Stomach (tissue), 19 donors: ENCODE measurements at places on chromosomes 12 and 14.
A peak's percentile ranks its signal among the peaks of the same experiment; 100 is the strongest.

- DNase-seq, result no peak
These were observed 88.0 kb downstream of the EPS8 start for GRCh38 chr12:15701206-15701605.

GRCh38 chr14:34671716-34672115 is 41.8 kb upstream of the SNX6 start:
- DNase-seq, result no peak

DNA sequence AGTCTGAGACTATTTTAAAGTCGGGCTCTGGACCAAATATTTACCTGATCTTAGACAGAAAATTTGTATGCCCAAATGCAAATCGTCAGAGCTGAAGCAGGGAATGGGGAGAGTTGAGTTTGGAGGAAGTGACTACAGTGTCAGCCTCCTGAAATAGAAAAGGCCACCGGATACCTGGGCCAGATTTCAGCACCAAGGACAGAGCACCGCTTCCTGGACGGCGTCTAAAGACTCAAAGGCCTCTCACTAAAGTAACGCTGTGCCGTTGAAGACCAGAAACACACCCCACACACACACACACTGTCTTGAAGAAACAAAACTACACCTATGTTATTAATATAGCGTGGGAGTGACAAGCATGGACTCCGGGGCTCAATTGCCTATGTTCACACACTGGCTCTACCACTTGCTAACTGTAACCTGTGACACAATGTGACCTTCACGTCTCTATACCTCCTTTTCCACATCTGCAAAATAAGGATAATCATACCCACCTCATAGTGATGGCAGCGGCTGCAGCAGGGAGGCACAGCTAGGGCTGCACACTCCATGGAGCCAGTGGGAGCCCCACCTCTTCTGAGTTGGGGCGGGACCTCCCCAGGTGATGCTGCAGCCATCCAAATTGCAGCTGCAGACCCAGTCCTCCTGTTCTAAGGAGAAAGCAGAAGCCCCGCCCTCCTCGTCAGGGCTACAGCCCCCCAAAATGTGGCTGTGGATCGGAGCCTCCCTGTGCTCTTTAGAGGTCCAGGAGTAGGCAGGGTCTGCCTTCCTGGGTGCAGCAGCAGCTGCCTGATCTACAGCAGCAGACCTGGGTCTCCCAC is 35.6 kb downstream of the KRT76 start:
- DNase-seq, result peak; percentile 47

DNA sequence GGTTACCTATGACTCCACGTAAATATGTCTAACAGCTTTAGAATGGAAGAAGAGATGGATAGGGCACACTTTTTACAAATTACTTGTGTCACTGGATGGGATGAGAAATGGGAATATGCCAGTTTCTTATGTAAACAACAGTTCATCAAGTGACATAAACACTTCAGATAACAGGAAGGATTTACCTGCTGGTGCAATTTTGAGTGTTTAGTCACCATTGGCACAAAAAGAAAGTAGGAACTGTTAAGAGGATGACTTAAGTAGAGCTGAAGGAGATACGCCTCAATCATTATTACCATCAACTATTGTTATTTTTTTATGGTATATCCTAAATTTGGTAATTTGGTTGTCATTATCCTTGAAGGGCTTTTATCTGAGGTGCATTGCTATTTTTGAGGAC is 83.2 kb downstream of the RMST start:
- DNase-seq, result no peak

DNA sequence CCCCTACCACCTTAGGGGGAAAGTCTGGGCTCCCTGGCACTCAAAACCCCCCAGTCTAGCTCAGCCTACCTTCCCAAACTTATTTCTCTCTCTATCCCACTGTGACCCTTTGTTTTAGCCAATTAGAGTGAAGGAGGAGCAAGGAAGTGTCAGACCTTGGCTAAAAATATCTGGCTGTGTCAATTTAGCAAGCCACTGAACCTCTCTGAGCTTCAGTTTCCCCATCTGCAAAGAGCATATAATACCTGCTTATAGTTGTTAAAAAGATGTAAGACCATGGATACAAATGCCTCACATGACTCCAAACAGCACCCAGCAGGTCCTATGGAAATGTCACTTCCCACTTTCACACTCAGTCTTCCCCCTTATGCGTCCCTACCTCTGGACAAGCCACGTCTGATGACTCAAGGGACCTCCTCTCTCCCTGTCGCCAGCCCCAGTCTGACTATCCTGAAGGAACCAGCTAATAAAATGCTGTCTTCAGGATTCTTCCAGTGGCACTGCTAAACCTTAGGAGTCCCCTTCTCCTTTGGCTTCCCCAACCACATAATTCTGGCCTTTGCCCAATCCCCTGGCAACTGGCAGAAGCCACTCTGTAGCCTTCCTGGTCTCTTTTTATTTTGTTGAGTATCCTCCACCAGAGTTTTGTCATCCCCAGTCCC is 19.3 kb downstream of the FOXN3 start:
- no peak for DNase-seq

- DNase-seq, result no peak
These were observed 52.6 kb downstream of the SEC23A start for GRCh38 chr14:39050389-39050788.

- DNase-seq, result no peak
These were observed 76.0 kb downstream of the CHGA start for GRCh38 chr14:92998946-92999345.

DNA sequence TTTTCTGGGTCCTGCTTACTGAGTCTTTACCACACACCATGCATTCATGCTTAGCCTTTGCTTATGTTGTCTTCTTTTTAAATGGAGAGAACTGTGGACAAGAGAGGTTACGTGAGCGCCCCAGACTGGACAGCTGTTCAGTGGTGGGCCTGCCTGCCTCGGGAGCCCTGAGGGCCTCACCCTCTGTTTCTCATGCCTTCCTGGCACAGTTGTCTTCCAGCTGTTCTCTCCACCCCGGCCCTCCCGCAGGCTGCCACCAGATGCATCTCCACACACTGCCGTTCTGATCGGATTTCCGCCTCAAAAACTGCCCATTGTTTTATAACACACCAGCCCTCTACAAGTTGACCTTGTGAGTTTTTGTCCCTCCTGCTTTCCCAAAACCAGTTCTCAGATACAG is 100.8 kb downstream of the SAMD4A start:
- no peak for DNase-seq

GRCh38 chr12:114740448-114740847 is 56.5 kb upstream of the TBX3 start:
- no peak for DNase-seq

- no peak for DNase-seq
These were observed 43.0 kb downstream of the LMO3 start for GRCh38 chr12:16562921-16563320.

DNA sequence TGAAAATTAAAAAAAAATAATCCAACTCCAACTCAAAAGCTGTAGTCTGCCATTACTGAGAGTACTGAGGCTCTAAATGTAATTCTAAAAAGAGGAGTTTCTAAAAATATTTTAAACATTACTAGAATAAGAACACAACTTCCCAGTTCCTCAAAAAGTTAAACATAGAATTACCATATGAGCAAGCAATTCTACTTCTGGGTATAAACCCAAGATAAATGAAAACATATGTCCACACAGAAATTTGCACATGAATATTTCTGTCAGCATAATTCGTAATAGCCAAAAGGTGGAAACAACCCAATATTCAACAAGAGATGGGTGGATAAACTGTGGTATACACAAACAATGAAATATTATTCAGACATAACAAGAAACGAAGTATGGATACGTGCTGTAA is 15.0 kb upstream of the NR2C1 start:
- no peak for DNase-seq

GRCh38 chr12:30926243-30927221 is at the start of gene TSPAN11:
TSS of gene TSPAN11 (plus strand) at chr12:30926748. CDS start at chr12:30953992, 27,244 bp downstream.
- DNase-seq, result no peak
